ENCODE measurements at places on chromosomes 16 and 17.

GRCh38 chr17:72173499-72174116 lies 52.8 kb downstream of the SOX9 start:
- DNase-seq, result no peak

- no peak for DNase-seq
These were observed 43.4 kb downstream of the MFSD11 start for GRCh38 chr17:76781056-76781982.

DNA sequence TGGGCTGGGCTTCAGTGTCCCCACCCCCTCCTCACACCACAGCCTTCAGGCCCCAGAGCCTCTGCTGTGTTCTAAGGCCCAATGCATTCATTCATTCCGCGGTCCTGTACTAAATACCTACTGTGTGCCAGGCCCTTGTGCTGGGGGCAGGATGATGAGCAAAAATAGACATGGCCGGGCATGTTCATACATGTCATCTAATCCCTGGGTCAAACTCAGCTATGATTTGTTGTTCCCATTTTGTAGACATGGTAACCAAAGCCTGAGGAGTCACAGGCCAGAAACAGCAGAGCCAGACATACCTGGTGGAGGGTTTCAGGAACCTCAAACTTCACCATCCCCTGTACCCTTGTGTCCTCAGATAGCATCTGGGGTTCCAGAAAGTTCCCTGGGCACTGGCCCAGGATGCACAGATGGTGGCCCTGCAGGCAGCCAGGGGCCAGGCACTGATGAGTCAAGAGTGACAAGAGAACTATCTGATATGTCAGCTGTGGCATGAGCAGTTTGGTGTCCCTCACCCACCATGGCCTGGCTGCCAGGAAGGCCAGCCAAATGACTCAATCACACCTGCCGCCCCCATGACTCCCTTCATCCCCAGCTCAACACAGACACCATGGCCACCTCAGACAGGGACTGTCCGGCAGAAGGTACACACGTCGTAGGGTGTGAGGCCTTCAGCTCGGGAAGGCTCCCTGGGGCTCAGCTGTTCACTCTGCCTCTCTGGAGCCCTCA lies 2.7 kb upstream of the RRAD start:
- no peak for DNase-seq

DNA sequence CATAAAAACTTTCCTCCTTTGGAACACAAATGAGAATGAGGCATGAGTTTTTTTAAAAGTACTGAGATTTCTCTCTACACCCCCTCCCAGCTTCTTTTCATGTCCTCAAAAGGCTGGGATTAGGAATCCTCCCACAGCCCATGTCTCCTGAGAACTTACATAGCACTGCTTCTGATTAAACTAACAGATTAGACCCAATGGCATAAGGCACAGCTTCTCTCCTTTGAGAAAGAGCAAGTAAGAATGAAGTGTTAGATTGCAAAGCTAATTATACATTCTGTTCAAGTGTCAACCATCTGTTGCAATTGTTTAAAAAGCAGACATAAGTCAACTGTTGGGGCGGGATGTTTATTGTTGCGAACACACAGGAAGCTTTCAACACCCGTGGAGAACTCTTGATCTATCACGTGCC lies 715.1 kb downstream of the CDH11 start:
- no peak for DNase-seq

- no peak for DNase-seq
These were observed 1.9 kb downstream of the GGT6 start for GRCh38 chr17:4558347-4558971.

- DNase-seq, result no peak
These were observed 5.1 kb upstream of the ADCY7 start for GRCh38 chr16:50261160-50261706.

GRCh38 chr16:61900482-61900881 lies 135.8 kb downstream of the CDH8 start:
- DNase-seq, result no peak

DNA sequence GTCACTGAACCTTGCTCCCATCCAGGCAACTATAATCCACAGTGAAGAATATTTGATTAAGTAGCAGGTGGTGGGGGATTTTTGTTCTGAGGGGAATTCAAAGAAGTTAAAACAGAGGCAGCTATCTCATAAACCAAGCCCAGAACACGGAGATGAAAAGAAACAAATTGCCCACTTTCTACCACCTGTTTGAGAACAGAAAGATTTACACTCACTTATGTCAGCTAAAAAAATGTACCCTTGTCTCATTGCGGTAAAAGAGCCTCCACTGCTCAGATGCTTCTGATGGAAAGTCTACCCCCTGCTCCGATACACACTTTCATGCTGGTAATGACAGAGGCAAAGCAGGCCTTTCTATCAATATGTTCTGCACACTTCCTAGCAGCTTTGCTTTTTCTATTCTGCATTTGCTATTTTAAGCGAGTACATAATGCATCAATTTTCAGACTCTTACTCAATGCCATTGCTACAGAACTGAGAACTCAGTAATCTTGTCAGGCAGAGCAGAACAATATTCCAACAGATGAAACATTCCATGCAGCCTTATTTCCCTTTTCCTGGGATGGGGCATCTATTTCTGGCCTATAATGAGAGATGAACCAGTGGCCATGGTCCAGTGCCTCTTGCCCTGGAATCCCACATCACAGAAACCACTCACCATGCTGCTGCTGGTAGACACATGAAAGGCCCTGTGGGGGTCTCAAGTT lies 29.0 kb downstream of the CDK5R1 start:
- no peak for DNase-seq

DNA sequence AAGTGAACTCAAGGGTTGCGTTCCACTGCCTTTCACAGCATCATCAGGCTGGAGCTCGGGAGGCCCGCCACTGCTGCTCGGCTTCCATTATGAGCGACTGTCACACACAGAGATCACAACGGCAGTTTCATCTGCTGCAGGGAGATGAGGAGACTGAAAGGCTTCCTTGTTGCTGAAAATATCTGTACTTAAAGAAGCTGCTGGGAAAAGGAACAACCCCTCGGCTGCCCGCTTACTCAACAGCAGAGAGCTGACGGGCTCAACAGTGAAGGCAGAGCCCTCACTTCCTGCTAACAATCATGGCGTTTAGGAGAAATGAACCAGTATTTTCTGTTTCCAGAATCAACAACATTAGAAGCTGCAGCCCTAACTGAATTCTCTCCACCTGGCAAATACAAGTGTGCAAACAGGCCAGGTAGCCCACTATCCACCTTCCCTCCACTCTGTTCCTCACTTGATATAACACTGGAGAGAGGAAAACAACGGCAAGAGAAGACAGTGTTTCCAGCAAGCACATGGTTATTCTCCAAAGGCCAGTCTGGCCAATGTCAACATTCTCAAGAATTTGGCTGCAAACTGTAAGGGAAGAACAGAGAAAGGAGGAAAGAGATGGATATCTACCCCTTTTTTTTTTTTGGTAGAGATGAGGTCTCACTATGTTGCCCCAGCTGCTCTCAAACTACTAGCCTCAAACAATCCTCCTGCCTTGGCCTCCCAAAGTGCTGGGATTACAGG lies 33.7 kb downstream of the MBTPS1 start:
- DNase-seq, result no peak

DNA sequence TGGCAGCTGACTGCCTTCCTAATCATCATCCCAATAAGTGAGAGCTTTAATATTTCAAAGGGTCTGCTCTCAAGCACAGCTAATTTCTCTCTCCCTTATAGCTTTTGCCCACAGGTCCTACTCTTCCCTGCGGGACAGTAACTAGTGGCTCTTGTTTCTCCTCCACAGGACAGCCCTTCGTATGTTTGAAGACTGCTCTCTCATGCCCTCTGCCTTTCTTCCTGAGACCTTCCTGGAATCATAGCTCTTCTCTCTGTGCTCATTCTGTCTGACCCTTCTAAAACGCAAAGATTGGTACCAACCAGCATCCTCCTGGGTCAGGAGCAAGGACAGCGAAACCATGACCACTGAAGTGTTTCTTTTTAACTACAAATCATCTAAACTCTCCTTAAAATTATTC lies 168.9 kb downstream of the GRIN2A start:
- no peak for DNase-seq

DNA sequence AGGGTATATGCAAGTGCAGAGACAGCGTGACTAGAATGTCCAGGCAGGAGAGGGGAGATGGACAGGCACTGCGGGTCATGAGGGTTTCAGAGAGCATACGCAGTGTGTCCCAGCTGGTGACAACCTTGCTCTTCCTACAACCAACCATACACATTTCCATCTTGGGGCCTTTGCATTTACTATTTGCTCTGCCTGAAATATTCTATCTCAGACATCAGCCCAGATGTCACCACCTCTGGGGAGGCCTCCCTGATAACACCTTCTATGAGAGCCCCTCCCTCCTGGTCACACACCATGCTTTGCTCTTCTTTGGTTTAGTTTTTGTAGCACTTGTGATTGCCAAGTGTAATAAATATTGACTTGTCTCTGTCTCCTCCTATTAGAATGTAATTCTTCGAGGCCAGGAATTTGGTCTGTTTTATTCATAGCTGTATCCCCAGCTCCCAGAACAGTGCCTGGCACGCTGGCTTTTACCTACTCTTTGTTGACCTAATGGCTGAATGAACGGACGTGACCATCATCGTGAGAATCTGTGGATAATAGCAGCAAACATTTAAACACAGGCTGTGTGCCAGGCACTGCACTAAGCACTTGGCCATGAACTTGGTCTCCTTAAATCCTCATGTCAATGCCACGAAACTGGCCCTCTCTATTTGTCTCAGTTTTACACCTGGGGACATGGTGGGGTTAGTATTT lies 51.9 kb downstream of the PLCG2 start:
- DNase-seq, result no peak

DNA sequence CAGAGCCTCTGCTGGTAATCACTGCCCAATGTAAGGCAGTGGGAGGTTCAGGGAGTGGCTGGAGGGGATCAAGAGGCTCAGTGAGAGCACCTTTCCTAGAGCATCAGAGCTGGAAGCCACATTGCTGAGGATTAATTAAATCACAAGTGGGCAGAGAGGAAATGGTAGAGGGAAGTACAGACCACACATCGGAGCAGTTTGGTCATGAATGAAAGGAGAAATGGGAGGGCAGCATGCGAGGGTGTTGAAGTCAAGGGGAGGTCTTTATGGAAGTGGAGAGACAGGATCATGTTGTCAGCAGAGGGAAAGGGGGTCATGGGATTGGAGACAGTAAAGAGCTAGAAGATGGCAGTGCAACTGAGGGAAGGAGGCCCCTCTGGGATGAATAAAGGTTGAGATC lies 2.3 kb downstream of the CCL17 start:
- DNase-seq, result no peak

- DNase-seq, result no peak
These were observed 47.8 kb upstream of the FOXF1 start for GRCh38 chr16:86462334-86463084.

DNA sequence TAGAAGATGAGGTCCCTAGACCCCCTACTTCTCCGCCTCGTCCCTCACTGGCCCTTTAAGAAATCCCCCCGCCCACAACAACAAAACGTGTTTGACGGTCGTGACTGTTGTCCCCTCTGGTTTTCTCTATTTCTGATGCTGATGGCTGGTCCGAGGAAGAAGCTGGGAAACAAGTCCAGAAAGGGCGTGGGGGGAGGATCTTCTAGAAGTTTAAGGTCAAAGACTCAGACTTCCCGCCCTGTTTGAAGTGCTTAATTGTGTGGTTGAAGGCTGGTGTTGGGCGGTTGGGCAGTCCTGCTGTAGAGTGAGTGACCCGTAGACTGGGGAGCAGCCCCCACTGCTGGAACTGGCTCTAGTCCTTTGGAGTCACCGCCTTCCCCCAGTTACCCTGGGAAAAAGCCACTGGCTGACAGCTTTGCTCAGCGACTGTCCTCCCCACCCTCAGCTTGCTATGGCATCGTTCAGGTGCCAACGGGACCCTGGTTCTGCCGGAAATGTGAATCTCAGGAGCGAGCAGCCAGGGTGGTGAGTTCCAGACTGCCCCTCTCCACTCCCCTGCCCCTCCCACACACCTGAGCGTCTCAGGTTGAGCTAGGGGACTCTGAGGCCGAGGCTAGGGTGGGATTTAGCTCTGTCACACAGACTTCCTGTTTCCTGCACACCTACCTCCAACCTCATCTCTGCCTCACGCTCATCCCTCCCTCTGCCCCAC lies 1.6 kb downstream of the MLLT6 start:
- DNase-seq, result no peak

DNA sequence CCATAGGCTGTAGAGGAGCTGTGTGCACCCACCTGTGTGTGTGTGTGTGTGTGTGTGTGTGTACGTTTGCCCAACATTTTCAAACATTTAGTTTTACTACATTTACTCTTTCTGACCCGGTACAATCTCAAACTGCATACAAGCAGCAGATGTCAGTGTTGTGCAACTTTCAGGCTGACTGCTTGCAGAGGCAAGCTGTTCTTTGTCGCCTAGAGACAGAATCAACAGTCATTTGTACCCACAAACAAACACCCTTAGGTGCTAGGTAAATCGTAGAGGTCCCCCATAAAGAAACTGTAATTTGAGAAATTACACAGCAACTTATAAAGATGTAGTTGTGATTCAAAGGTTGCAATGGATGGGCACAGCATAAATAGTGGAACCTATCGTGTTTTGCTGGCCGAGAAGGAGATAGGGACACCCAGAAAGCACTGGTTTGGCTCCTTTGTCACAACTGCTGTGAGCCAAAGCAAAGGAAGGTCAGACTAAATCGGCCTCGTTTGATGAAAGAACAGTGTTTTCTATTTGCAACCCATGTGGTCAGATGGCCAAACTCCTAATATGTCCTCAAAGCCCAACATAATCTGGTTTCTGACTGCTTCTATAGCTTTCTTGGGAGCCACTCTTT lies 478.4 kb downstream of the TOX3 start:
- DNase-seq, result no peak

GRCh38 chr17:9221147-9221921 lies 200.0 kb downstream of the NTN1 start:
- DNase-seq, result no peak

GRCh38 chr16:77169650-77170236 lies 21.2 kb upstream of the MON1B start:
- DNase-seq, result no peak

GRCh38 chr16:70692130-70692872 lies 6.4 kb upstream of the MTSS2 start:
- DNase-seq, result no peak

GRCh38 chr17:18377437-18378204 lies at the start of gene EVPLL:
Gene EVPLL (plus strand): TSS chr17:18377778. CDS start chr17:18380938, 3,160 bp downstream.
- peak; percentile 58 for DNase-seq

DNA sequence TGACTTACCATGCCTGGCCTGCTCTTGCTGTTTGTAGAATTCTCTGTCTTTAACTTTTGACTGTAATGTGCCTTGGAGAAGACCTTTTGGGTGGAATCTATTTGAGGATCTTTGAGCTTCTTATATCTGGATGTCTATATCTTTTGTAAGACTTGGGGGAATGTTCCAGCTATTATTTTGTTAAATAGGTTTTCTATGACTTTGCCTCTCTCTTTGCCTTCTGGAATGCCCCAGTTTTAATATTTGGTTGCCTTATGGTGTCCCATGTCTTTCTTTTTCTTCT lies 10.3 kb upstream of the PHB1 start:
- no peak for DNase-seq

- no peak for DNase-seq
These were observed 60.7 kb downstream of the HS3ST3A1 start for GRCh38 chr17:13541032-13541480.

All from D721Med (cell line).